ENCODE measurements at places on chromosomes 12 and 14.
A peak's percentile ranks its signal among the peaks of the same experiment; 100 is the strongest.

DNA sequence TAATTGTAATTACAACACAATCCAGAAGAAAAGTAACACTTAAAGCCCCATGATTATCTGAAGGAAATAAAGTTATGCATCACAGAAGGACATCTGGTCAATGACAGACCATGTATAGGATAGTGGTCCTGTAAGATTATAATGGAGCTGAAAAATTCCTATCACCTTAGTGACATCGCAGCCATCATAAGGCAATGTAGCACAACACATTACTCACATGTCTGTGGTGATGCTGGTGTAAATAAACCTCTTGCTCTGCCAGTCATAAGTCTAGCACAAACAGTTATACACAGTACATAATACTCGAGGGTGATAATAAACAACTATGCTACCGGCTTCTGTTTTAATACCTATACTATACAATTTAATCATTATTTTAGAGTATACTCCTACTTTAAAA, 11.2 kb downstream of the ATG2B start:
- no peak for DNase-seq

DNA sequence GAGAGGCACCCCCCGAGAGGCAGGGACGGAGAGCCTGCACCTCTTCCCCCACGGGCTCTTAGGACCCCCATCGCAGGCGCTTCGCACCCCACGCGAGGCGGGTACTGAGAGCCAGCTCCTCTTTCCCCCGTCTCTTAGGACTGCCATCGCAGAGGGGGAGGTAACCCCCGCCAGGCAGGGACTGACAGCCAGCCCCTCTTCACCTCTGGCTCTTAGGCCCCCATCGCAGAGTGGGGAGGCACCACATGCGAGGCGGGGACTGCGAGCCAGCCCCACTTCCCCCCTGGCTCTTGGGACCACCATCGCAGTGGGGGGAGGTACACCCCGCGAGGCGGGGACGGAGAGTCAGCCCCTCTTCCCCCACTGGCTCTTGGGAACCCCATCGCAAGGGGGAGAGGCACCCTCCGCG, 46.1 kb downstream of the DDX11 start:
- DNase-seq = no peak

DNA sequence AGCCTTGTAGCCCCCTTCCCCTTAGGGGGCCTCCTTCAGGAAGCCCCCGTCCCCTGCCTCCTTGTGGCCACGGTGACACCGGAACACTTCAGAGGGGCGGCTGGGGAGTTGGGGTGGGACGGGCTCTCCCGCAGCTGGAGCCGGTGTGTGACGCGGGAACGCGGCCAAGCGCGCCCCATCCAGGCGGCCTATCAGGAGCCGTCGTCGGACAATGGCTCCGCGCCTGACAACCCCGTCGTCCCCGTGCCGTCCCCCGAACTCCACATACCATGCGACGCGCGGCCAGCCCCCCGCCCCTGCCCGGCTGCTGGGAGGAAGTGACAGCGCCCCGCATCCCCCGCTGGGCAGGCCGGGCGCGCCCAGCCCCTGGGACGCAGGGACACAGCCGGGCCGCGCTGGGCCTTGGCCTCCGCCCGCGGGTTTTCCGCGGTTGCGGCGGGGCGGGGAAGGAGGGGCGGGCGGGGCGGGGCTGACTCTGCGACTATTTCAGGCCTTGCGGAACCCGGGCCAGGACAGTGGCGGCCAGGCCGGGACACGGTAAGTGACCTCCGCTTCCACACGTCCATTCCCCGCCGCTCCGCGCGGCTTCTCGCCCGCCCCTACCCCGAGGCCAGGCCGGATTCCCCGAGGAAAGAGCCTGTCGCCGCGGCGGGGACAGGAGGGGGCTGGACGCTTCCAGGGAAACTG, at the start of gene TNFAIP2:
Gene TNFAIP2, plus strand, starts transcription at position 515 of the 687 bp plus-strand sequence. CDS start 2,997 bp downstream, outside the sequence.
- DNase-seq = no peak

DNA sequence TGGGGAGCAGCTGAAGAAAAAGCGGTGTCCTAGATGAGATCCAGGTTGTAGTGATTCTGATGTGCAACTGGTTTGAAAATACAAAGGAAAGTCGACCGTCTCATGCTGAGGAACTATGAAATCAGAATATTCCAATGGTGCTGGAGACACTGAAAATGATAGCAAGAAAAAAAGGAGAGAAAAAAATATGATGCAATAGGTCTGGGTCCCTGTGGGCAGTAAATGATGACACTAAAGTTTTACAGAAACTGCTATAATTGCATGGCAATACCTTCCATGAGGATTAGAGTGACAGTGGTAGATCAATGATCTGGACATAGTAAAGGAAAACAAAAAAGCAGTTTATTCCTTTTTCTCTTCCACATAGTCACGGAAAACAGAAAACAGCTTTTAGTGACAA, 2.3 kb downstream of the PYM1 start:
- DNase-seq = no peak

- no peak for DNase-seq
These were observed 2.0 kb upstream of the SDS start for GRCh38 chr12:113405694-113406093.

- DNase-seq = no peak
These were observed 30.4 kb upstream of the KCNA5 start for GRCh38 chr12:5013266-5013730.

- DNase-seq = no peak
These were observed 2.2 kb downstream of the BLOC1S1 start for GRCh38 chr12:55718015-55718414.

DNA sequence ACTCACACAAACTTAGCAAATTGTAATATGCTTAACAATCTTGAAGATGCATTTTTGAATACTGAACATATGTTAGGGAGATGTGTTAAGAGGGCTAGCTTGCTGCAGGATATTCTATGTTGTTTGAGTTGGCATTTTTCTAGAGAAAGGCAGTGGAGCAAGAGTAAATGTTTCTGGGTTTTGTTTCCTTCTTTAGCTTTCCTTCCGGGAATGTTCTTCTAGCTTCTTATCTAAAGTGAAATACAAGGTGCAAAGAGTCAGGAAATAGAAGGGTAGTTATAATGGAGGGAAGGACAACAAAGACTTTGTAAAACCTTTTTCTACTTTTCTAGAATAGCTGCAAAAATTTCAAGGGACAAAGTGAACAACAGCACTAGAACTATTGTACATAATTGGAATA, 77.6 kb upstream of the KCNH3 start:
- no peak for DNase-seq

- no peak for DNase-seq
These were observed 91.6 kb downstream of the LRRC74A start for GRCh38 chr14:76917745-76918255.

DNA sequence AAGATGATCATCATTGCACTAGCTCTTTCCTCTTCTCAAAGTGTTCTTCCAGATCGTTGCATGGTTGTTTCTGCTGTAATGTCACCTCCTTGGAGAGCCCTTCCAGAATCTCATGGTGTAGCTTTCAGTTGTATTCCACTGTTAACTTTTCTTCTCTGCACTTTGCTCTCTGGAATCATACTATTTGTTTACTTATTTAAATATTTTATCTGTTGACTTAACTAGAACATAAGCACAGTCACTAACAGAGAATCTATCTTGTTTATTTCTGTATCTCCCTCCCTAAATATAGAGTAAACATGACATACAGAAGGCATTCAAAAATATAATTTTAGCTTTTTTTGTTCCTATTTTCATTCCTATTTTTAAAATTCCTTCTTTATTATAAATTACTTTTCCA, 11.8 kb downstream of the LIN7A start:
- no peak for DNase-seq

- no peak for DNase-seq
These were observed 82.6 kb upstream of the IGF1 start for GRCh38 chr12:102562836-102563425.

GRCh38 chr12:77882709-77883108, 52.0 kb downstream of the NAV3 start:
- no peak for DNase-seq

DNA sequence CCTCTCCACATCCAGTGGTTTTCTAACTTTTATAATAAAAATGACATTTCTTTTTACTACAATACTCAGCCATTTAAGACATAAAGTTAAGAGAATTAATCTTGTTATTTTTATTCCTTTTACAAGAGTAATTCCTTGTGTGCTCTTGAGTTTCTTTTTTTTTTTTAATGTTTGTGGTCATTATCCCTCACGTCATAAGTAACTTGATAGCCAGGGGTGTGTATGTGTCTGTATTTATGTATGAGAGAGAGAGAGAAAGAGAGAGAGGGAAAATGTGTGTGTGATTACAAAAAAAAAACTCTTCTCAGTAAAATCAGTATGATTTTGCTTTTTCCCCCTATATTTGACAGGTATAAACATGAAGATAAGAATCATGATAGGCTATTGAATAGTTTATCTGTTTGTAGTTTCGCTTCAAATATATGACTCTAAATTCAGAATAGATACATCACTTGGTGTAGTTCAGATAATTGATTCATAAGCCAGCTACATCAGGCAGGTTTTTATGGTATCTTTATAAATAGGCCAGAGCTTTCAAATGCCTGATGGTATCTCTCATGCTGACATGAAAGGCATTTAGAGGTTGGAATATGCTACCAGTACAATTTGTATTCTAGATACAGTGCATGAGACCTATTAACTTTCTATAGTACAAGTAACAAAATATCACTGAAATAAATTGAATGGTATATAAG, 34.9 kb downstream of the RERGL start:
- no peak for DNase-seq

- no peak for DNase-seq
These were observed 198.3 kb upstream of the PDZRN4 start for GRCh38 chr12:40989785-40990184.

GRCh38 chr12:12845794-12846243, 32.7 kb downstream of the DDX47 start:
- no peak for DNase-seq

GRCh38 chr12:120719072-120719471, 6.6 kb upstream of the ACADS start:
- no peak for DNase-seq

- DNase-seq = no peak
These were observed 6.6 kb downstream of the FERMT2 start for GRCh38 chr14:52944254-52944653.

DNA sequence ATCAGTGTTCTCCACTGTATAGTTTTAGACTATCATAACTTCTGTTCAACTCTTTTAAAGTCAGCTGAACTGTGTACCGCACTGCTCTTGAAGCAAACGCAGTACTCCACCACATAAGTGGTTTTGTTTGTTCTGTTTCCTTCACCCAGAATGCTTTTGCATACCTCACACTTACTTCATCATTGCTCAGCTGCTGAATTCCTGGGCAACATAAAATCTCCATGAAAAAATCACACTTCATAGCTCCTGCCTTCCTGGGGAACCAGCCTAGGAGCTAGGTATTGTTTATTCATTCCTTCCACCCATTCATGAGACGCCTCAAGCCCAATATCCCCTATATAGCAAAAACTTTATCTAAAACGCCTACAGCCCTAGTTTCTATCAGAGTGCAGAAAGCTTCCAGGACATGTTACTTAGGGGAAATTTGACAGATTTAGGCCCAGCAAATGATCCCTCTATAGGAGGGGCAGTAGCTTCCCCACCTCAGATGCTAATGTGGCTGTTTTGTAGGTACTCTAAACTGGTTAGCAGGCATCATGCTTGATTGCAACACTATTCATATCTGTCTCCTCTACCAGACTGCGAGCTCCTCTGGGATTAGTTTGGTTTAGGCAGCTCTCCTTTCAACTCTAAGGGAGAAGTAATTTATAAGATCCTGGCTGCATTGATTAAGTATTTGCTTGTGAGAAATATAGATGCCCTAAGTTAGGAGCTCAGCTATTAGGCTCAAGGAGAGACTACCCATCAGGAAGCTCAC, 44.5 kb downstream of the LRRC9 start:
- no peak for DNase-seq

- DNase-seq = no peak
These were observed 67.8 kb downstream of the CHGA start for GRCh38 chr14:92990456-92991430.

DNA sequence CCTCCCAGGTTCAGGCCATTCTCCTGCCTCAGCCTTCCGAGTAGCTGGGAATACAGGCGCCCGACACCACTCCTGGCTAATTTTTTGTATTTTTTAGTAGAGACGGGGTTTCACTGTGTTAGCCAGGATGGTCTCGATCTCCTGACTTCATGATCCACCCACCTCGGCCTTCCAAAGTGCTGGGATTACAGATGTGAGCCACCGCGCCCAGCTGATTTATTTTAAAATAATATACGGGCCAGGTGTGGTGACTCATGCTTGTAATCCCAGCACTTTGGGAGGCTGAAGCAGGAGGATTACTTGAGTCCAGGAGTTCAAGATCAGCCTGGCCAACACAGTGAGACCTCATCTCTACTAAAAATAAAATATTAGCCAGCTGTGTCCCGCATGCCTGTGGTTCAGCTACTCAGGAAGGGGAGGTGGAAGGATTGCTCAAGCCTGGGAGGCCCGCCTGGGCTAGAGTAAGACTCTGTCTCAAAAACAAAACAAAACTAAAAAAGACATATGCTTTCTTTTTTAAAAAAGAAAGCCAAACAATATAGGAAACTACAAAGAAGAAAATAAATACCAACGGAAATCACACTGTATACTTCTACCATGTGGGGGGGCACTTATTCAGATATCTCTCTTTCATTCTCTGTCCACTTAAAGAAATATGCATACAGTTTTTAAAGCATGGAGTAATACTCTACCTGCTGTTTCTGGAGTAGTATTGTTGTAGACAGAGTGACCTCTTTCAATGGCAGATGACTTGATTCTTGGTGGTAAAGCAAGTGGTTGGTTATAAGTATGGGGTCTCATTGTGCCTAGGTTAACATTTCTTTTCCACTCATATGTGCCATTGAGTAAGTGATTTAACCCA, 930 bp upstream of the MIA2 start:
- peak; percentile 64 for DNase-seq

DNA sequence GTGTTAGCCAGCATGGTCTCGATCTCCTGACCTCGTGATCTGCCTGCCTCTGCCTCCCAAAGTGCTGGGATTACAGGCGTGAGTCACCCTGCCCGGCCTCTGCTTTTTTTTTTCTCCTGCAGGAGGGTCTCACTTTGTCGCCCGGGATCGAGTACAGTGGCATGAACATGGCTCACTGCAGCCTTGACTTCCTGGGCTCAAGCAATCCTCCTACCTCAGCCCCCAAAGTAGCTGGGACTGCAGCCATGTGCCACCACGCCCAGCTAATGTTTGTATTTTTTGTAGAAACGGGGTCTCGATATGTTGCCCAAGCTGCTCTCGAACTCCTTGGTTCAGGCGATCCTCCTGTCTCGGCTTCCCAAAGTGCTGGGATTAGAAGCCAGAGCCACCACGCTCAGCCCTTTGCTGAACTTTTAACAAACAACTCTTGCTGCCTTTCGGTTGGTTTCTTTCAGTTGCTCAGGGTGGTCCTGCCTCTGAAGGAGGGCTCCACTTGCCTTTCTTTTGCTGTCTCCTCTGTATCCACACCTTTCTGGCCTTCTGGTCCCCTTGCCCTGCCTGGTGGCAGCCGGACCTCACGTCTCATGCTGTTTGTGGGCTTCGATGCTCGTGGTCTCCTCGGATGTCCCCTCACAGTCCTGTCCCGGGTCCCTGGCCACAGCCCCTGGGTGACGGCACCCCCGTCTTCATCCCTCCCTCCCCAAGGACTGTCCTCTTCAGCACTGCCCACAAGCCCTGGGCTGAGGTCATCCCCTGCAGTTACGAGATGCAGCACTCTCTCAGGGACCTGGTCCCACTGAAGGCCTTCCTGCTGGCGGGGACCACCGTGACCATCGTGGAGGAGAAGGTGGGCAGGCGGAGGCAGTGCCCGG, 3.8 kb upstream of the B3GNT4 start:
- DNase-seq = no peak

All from non-pigmented ciliary epithelial cell (primary cell).